ENCODE measurements at places on chromosomes 4 and X.

GRCh38 chrX:7444967-7445366 lies 297.0 kb upstream of the PUDP start:
- no peak for DNase-seq

DNA sequence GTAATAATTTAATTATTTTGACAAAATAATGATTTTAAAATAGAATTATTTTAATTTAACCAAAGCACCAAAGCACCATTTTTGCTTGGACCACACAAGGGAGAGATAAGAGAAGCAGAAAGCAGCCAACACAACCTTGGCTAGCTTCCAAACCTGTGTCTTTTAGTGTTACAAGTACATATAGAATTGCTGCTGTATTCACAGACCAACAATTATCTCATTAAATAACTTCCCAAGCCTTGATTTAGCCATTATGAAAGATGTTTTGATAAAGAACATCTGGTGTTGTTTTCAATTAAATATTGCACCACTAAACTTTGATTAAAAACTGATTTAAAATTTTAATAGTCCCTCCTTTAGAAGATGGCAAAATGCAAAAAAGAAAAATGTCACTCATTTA lies 14.0 kb upstream of the IGFBP7 start:
- no peak for DNase-seq

GRCh38 chrX:72366178-72366577 lies 60.5 kb upstream of the CITED1 start:
- DNase-seq, result no peak

DNA sequence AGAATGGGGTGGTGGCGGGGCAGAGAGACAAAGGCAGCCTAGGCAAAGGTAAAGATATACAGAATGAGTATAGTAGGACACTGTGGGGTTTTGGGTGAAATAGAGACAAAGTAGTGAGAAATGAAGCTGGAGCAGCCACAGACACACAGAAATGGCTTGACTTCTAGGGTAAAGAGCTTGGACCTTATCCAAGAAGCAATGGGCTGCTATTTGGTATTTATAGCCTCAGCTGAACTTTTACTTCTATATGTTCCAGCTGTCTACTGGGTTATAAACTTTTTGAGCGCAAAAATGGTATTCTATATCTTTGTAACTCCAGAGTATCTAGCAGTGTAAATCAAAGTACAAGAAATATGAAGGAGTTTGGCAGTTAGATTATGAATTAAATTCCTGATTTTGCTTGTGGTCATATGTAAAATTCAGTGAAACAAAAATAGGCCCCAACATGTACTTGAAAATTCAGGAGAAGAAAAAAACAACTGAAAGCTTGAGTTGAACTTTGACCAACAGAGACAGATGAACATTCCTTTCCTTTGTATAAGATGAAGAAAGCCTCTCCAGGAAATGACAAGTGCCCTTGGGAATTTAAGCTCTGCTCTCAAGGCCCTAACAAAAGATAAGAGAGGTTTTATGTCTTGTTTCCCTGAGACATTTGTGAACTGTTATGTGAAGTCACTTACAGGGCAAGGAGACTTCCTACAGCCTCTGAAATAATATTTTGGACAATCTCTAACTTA lies 354.1 kb downstream of the CHIC1 start:
- peak; percentile 38 for DNase-seq

GRCh38 chr4:26410385-26411293 lies 79.6 kb downstream of the CCKAR start:
- DNase-seq, result no peak

DNA sequence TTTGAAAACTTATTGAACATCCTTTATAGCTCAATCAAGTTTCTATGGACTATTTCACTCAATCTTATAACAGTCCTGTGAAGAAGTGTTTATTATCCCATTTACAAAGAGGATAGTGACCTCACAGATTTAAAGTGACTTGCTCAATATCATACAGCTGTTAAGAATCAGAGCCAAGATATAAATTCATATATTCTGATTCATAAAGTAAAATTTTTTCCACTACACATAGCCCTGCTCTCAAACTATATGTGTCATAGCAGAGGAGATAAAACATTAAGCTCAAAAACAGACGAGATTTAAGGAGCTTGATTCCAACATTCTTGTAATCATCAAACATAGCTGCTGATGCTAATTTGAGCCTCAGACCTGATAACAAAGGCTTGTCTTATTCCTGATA lies 226.8 kb downstream of the CAMK2D start:
- peak; percentile 43 for DNase-seq

DNA sequence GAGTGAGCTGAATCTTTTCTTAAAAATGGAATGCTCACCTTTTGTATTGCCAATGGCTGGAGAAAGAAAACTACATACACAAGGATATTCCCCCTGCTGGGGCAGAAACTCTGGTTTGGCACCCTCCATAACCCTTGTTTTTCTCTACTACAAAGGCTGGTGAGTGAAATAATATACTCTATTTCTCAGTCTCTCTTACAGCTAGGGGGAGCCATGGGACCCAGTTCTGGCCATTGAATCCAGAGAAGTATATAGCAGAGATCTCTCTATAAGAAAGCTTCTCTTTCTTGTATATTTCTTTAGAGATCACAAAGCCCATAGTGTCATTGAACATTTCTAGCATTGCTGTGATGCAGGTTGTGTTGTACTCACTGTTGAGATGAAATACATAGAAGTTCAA lies 49.8 kb downstream of the SMPX start:
- DNase-seq, result no peak

DNA sequence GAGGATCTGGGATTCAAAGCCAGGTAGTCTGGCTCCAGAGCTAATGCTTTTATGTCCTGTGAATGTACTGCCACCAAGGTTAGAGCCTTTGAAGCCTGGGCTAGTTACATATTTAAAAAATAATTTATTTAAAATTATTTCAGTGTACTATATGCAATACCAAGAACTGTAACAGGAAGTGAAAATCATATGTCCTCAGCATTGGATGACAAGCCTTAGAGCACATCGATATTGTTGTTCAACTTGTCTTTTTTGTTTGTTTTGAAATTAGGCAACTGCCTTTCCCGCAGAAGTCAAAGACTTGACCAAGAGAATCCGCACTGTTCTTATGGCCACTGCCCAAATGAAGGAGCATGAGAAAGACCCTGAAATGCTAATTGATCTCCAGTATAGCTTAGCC lies 73.1 kb upstream of the IL13RA1 start:
- no peak for DNase-seq

- no peak for DNase-seq
Observed at GRCh38 chr4:146435962-146436361, 85.8 kb downstream of the SLC10A7 start.

DNA sequence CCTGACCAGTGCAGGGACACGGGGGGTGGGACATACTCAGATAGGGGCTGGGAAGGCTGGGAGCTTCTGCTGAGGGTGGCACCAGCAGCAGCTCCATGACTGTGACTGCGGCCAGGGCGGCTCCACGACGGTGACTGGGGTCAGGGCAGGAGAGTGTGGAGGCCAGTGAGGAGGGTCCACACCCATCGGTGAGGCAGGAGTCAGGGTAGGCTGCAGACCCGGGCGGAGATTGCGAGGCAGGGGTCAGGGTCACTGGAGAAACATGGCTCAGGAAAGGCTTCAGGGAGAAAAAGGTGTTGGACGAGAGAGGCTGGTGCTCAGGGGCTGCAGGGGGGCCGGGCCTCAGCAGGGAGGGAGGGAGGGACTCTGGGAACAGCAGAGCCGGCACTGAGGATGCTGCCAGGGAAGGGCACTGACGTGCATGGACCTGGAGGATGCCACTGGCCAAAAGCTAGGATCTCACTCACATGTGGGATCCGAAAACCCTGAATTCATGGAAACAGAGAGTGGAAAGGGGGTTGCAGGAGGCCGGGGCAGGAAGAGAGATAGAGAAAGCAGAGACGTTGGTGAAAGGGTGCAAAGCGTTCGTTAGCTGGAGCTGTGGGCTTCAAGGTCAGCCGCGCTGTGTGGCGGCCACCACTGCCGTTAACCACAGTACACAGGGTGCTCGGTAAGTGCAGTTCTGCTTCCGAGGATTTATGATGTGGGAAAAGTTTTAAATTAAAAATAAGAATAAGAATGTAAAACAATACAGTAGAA lies 22.0 kb downstream of the ATP5ME start:
- no peak for DNase-seq

GRCh38 chrX:134969726-134970125 lies 21.1 kb upstream of the SMIM10 start:
- DNase-seq, result no peak

DNA sequence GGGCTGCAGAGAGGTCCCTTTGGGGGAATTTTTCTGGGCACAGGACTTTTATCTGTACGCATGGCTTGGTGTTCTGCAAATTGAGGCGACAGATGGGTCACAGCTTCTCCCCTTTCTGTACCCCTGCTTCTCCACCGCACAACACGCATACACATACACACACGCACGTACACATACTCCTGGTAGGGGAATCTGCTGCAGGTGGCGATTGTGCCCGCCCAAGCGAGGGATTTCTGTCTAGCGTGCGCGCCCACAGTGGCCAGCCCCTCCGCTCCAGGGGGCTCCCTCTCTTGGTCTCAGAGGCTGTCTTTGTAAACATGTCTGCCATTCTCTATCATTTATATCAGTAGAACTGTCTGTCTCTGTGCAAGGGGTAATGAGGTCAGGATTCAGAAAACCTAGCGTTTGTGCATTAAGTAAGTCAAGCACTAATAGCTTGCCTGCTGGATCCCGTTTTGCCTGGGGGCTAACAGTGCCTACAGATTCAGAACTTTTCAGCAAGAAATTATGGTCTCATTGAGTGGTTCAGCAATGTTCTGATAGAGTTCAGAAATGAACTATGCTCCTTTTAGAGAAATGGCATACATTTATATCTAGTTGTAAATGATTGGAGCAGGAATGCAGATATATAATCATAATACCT lies 2.2 kb downstream of the GRID2 start:
- DNase-seq, result no peak
